NCI-H187 treated with DMSO at 0.1 percent for 48 hours (cell line): ENCODE measurements at places on chromosomes 3 and 15.

GRCh38 chr3:114144909-114145688 is 33.8 kb downstream of the DRD3 start:
- no peak for DNase-seq

- DNase-seq = no peak
Observed at GRCh38 chr3:131396170-131396569, 14.6 kb downstream of the NUDT16 start.

- DNase-seq = no peak
Observed at GRCh38 chr3:48926425-48927392, 8.1 kb downstream of the ARIH2 start.

DNA sequence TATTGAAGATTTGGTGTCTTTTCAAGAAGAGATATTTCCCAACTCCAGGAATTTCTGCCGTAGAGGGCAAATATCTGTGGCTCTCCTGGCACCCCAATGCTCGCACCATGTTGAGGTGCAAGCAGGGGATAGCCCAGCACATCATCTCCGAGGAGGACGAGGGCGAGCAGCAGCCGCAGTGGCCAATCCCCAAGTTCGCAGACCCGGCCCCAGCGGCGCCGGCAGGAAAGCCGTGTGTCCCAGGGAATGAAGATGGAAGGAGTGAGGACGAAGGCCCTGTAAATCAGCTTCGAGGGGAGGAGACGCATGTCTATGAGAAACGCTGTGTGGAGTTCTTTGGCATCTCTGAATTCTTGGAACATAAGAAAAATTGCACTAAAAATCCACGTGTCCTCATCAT is 213.4 kb upstream of the UBE2E2 start:
- DNase-seq = no peak

DNA sequence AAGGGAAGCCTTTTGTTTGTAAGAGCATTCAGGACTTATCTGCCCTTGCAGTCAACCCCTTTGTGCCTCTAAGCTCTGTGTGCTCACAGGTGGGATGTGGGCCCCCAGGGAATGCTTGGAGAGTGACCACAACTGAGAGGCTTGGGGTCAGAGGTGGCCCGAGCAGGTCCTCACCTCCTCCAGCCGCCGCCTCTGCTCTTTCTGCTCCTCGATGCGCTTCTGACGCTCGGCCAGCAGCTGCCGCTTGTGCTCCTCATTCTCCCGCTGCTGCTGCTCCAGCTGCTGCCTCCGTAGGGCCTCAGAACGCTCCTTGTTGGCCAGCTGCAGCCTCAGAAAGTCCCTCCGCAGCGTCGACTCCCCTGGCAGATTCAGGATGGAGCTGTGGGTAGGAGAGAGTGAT is 130.8 kb upstream of the SLC2A2 start:
- no peak for DNase-seq

DNA sequence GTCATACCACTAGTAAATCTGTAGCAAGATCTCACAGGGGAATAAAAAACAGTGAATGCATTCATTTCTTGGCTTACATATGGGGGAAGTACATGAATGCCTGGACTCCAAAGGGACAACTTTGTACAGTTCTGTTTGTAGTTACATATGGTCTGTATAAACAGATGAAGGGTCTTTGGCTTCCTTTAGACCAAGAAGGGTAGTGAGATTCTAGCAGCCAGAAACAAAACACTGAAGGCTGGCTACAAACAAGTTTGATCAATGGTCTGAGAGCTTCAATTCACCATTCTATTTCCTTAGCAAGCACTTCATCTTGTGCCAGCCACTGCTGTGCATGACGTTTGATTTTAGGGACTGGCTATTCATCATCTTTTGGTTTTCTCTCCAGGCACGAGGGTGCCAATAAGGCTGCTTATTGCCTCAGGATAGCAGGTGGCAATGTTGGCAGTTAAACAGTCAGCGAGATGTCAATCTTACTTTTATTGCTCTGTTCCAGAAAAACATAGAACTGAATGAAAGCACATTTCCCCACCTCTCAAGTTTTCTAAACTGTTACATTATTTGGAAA is 313.7 kb upstream of the COL8A1 start:
- no peak for DNase-seq
